ENCODE measurements at places on chromosomes 13 and 19. TPM values are rescaled to one million over a fixed set of nuclear protein-coding genes. Genes with fewer than 3 reads are reported as not detected.

DNA sequence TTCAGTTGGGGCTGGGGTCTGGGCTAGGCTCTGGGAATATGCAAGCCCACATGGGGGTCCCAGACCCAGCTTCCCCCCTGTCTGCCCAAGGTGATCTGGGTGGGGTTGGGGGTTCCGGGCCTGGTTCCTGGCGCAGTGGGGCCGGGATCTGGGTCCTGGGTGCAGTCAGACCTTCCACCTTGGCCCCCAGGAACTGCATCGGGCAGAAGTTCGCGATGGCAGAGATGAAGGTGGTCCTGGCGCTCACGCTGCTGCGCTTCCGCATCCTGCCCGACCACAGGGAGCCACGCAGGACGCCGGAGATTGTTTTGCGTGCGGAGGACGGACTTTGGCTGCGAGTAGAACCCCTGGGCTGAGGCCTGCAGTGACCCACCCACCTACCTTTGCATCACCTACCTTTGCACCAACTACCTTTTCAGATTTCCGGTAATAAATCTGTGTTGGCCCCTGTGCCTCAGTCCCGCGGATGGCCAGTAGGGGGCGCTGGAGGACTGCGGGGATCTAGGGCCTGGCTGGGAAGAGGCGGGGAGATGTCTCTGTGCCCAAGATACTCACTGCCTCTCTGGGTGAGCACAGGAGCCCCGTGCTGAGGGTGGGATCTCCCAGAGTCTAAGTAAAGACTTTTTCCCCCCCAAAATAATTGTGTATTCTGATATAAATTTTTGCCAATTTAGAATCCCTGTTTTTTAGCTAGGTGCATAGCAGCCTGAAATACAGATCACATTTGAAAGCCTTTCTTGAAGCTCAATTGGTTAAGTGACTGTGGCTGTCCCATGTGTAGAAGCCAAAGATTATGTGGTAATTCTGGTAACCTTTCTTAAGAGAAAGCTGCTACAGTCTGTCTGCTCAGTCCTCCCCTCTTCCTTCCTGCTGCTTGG, 11.5 kb upstream of the CYP4F3 start:
- DNase-seq, result peak; percentile 89

DNA sequence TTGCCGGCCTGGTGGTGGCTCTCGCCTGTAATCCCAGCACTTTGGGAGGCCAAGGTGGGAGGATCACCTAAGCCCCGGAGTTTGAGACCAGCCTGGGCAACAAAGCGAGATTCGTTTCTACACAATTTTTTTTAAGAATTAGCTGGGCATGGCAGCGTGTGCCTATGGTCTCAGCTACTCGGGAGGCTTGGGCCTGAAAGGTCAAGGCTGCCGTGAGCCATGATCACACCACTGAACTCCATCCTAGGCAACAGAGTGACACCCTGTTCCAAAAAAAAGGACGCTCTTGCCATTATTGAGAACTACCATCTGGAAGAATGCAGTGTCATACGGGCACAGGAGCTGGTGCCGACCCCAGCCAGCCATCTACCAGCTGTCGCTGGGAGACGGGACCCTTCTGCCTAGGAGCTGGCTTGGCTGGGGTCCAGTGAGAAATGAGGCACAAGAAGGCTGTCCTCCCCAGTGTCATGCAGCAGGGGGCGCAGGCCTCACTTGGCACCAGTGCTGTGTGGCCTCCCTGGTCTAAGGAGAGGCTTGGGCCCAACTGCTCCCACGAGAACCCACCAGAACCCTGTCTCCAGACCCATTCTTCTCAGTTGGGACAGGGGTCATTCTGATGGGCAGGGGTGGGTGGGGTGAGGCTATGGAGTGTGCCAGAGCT, 12.2 kb upstream of the RELB start:
- peak; percentile 74 for DNase-seq

- DNase-seq, result no peak
Measured at GRCh38 chr19:5877882-5878281, 7.5 kb upstream of the FUT5 start.

DNA sequence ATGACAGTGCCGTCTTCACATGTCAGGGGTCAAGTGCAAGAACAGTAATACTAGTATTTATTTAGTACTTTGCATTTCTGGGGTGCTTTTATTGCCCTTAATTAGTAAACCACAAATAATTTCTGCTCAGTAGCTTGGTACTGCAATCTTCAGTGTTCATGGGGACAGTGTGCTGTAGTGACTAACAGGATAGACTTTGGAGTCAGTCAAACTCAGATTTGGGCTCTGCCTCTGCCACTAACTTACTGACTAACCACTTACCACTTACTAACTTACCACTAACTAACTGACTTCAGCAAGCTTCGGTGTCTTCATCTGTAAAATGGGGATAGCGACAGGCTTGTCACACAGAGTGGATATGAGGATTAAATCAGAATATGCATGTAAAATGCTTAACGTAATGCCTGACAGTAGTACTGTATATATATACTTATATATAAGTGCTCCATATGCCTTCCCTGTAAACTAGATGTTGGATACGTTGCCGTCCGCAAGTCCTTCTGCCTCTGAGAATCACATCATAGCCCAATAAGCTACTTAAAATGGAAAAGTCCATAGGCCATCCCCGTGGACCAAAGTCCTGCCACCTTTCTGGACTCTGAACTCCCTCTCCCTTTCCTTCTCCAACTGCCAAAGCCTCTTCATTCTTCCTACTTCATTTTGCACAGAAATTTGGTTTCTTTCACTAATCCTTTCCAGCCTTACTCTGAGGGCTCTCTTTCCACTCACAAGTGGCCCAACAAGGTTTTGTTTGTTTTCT, 158.1 kb downstream of the ZIC5 start:
- DNase-seq, result no peak

GRCh38 chr19:4362101-4362828, 18.9 kb downstream of the MPND start:
- no peak for DNase-seq

DNA sequence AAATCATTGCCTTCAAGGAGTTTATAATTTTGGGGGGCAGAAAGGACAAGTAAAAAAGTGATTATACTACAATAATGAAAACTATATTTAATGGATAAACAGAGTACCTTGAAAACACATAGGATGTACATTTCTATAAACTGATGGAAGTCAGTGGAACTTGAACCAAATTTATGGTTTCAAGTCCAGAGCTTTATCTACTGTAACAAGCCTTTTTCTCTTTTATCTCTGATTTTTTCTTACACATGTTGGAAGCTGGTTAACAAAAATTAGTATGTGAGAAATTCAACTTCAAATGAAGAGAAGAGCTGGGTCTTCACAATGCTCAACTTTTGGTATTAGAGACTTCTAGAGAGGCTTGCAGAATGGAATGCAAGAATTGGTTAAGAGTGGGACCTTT, 393.6 kb downstream of the LMO7 start:
- DNase-seq, result no peak

DNA sequence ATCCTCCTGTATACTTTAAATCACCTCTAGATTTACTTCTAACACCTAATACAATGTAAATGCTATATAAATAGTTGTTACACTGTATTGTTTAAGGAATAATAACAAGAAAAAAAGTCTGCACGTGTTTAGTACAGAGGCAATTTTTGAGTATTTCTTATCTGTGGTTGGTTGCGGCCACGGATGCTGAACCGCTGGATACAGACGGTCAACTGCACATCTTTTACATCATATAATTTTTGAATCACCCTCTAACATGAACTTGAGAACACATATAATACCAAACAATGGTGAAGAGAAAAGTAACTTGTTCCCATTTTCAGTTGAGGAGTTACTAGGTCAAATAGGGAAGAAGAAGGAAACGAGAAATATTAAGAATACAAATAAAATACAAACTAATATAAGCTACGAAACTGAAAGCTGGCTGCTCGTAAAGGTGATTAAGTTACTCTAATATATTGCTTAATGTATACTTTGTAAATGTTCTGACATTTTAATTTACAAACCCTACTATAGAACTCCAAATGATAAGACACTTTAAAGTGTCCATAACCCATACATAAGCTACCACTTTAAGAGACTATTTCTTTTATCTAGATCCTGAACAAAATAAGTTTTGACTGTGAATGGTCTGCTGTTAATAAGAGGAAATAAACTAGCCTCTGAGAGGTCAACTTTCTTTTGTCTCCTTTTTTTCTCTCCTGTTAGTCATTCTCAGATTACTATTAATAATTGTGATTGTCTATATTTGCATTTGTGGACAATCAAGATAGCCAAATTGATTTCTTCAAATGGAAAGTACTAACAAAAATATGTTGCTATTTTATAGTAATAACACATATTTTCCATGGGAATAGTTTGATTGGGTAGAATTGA, 457.4 kb downstream of the DIAPH3 start:
- DNase-seq, result no peak

DNA sequence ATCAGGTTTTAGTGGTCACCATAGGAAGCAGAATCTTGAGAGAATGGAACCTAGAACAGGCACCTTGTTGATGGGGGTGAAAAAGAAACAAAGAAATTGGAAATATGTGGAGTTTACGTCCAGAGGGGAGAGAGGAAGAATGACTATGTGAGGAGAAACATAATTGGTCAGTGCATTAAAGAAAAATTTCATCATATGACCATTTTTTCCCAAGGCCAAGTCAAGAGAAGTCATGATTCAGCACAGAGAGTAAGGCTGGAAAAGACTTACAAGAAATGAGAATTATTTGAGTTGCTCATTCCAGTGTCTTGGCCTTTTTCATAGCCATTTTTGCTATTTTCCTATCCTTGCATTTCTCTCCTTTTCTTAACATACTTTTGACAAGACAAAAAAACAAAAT, 421.7 kb downstream of the EFNB2 start:
- no peak for DNase-seq

GRCh38 chr19:33419788-33420130, 46.2 kb downstream of the CEBPG start:
- DNase-seq, result peak; percentile 17

- DNase-seq, result no peak
Measured at GRCh38 chr19:35168196-35168595, 13.7 kb downstream of the FXYD5 start.

GRCh38 chr19:47433121-47433520, 13.8 kb upstream of the MEIS3 start:
- no peak for DNase-seq

DNA sequence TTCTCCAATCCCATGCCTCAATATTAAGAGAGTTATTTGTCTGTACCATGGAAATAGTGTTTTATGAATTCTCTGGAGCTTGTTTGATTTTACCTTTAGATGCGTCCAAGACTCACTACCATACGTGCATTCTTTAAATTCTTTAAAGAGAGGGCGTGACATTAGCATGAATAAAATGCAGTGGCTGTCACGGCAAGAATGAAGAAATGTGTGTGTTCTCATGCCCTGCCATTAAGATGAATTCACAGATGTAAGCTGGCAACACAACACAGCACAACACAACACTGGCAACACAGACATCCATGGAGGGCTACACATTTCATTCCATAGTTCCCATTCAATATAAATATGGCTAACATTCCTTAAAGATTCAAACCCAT, 213.4 kb downstream of the ENOX1 start:
- DNase-seq, result no peak

GRCh38 chr13:102286326-102286725, 115.5 kb downstream of the FGF14 start:
- no peak for DNase-seq

DNA sequence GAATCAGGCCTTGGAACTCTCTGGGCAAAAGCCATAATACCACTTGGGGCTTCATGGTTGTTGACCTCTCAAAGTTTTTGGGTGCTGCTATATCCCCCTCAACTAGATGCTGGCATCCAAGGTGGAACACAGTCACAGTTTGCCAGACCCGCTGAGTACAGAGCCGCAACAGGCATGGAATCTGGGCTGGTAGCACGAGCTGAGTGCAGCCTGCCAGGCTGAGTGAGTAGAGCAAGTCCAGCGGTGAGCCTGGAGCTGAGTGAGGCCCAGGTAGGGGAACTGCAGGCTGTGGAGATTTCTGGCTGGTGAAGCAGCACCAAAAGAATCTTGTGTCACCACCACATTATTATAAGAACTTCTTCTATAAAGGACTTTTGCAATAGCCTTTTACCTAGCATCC, 192.6 kb downstream of the PCDH17 start:
- DNase-seq, result no peak

GRCh38 chr19:8034178-8034525, 18.4 kb upstream of the CCL25 start:
- DNase-seq, result no peak

DNA sequence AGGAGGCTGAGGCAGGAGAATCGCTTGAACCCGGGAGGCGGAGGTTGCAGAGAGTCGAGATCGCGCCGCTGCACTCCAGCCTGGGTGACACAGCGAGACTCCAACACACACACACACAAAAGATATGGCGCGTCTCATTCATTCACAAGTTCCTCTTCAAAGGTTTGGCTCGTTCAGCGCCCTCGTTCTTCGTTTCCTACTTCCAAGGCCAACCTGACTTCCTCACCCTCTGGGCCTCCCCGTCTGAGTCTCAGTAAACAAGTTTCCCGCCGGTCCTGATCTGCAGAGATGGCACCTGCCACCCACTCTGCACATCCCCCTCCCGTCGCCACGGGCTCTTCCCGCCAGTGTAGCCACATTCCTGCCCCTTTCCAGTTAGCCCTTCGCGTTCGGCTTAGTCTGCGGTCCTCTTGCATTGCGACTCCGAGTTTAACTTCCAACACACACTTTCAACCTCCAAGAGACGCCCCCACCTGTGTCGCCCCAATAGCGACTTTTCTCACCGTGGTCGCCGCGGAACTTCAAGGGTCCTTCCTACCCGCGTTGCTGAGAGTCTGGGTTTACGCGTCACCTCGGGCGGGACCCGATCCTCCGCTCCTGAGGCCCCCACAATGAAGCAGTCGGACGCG, 1.3 kb upstream of the BSG start:
- peak; percentile 50 for DNase-seq

DNA sequence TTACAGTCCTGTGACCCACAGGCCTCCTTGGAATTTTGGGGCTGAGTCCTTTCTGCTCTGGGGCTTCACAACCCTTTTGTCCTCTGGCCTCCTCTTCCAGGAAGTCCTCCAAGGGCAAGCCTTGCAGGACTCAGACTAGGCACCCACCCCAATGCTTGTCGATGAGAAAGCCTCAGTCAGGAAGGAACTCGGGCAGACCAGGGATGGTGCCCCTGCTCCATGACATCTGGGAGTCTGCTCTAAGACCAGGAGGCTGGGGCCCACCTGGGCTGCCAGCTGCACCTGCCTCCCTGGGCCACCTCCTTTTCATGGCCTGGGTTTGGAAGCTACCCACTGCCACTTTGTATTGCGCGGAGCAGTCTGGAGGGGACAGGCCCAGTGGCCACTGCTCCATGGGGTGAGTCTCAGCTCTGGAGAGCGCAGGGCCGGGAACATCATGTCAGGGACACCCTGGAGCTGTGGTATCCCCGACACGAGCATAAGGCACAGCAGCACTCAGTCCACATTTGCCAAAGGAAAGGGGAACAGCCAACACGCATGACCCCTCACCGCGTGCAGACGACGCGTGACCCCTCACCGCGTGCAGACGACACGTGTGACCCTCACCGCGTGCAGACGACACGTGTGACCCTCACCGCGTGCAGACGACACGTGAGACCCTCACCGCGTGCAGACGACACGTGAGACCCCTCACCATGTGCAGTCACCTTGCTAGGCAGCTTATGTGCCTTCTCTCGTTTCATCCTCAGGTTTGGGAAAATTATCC, 10.8 kb downstream of the C2CD4C start:
- DNase-seq, result no peak

SGTA gene
- 56.6 TPM for total RNA-seq

FOXO1 gene
- 14.4 TPM for total RNA-seq

WASF3 gene
- total RNA-seq, result 10.5 TPM

DNAAF3 gene
- 0.59 TPM for total RNA-seq

CABP5 gene
- total RNA-seq, result not detected

CHST8 gene
- total RNA-seq, result not detected

CA11 gene
- 7.5 TPM for total RNA-seq

SBSN gene
- total RNA-seq, result not detected

CYP2S1 gene
- 0.56 TPM for total RNA-seq

ZNF835 gene
- total RNA-seq, result 5.6 TPM
